GM23248 (cell line): ENCODE measurements at places on chromosomes 6 and 20. TPM values are rescaled to one million over a fixed set of nuclear protein-coding genes. Genes with fewer than 3 reads are reported as not detected.

Gene CAPN11
- polyA plus RNA-seq: not detected in 2 replicates

DNA sequence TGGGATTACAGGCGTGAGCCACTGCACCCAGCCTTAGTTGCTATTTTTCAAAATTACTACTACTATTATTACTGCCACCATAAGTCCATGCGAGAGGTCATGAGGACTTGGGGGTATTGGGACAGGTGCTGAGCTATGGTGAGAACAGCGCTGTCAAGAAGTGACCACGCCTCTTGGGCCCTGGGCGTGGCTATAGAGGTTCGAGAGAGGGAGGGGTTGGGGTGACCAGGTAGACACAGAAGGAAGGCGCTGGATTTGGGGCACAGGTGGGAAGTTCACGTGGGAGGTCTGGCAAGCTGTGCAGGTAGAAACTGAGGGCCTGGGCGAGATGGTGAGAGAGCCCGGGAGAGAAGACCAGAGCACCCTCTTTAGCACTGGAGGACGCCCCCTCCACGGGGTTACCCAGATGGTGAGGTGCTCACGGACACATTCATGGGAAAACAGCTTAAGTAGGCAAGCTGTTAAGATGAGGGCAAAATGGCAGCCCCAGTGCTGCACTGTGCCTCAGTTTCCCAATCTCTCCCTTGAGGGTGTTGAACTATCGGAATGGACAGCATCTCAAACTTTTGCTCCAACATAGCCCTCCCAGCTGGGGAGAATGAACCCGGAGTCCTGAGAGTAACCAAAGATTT is 61.0 kb downstream of the RAB44 start:
- DNase-seq: no peak

Gene LHFPL5
- polyA plus RNA-seq: not detected in 2 replicates

DNA sequence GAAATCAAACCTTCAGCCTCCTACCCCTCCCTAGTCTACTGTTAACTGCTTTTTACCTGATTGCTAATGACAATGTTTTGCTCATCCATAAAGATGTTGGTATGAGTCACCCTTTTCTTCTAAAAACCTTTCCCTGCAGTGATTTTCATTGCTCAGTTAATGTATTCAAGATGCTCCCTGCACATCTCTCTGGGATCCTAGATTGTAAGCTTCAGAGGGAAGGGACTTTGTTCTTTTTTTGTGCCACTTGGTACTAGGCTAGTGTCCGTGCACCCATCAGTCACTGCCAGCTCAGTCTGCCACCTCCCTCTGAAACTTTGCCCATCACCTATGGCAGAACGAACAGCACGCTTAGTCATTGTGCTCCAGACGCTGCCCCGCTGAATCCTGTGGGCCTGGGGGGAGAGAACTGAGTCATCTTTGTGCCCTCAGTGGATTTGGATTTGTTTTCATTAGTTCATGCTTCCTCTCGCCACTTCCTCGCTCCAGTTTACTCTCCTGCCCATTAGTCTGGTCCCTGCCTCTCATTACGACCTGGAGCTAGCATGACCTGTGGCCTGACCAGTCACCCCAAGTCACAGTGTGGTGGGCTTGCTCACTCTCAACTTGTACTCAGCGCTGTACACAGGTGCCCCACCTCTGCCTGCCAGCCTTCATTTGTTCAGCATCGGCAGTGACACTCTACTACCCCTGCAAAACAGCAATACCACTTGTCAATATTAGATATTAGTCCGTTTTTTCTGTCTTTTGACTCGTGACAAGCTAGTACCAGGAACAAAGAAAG is 78.0 kb upstream of the TMEM181 start:
- peak; percentile 91 for DNase-seq

DNA sequence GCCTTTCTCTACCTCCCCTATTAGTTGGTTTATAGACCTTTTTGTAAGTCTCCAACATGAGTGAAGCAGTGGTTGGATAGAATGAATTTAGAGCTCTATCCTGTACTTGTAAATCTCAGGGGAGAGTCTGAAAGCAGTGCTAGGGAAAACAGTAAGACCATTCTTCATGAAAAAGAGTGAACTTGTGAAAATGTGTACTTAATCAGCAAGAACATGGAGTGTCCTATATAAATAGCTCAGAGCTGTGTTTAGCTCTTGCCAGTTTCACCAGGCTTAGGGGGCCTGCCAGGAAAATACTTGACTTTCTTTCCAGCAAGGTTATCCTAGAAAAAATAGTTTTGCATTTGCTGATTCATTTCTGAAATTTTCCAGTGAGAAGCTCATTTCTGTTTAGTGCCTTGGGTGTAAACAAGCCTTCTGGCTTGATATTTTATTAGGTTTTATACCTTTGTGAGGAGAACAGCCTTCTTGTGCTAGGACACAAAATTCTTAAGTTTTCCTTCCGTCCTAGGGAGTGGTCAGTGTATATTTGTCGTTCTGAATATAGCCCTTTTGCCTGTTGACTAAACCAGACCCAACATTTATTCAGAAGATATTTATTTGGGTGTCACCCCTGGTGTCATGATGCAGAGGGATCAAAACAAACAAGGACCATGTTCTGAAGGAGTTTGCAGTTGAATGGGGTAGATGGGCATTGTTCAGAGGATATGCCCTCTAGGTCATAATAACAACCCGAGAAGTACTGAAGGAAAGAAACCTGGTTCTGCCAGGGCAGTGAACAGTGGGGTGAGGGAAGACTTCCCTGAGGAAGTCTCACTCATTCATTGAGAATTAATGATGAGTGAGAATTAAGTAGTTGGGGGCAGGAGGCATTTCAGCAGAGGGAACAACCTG is 7.6 kb downstream of the ARFGEF2 start:
- peak; percentile 76 for DNase-seq

Gene TMEM217
- 4.4 and 6.5 TPM in 2 replicates for polyA plus RNA-seq

DNA sequence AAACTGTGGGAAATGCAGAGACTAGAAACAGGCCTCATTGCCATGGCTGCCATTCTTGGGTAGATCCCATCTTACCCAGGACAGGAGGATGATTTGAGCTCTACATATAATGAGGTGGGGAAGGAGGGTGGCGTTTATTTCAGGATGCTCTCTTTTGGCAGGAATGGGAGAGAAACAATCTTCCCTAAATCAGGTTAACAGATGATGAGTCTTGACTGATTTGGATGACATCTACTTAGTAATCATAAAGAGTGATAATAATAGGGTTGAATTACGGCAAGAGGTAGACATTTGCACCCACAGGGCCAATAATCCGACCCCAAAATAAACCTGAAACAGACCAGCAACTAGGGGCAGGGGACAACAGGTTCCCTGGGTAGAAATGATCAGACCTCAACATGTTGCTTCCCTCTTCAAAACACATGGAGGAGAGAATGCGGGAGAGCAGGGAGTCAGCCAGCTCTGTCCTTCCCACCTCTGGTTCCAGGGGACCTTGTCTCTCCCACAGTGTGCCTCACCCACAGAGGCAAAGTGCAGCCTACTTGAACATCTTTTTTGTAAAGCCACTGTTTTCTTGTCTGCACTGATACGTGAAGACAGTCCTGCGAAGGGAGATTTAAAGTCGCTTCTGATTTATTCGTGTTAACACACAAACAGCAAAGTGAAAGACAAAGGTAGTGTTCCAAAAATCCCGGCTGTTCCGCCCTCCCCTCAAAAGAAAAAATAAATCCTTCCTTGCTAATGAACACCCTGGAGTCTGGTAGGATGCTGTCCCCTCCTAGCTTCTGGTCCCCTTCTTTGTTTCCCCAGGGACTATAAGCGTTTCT is 3.9 kb downstream of the FOXQ1 start:
- no peak for DNase-seq

DNA sequence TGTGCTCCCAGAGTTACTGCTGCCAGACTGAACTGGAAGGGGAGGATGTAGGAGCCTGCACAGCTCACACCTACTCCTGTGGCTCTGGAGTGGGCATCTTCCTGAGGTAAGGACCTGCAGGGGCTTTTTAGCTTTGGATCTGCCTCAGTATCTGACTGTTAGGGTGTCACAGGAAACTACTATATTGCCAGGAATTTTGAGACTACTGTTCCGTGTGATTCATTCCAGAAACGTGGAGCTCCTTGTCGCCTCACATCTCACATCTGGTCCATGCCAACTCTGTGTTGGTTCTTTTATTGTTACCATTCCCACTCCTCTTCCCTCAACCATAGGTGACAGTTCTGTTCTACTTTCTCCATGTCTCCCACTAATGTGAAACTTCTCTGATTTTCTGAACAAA is 34.1 kb downstream of the PRPH2 start:
- peak; percentile 64 for DNase-seq

Gene STMND1
- not detected in 2 replicates for polyA plus RNA-seq

GRCh38 chr20:1474325-1474724 is 7.7 kb upstream of the NSFL1C start:
- no peak for DNase-seq

DNA sequence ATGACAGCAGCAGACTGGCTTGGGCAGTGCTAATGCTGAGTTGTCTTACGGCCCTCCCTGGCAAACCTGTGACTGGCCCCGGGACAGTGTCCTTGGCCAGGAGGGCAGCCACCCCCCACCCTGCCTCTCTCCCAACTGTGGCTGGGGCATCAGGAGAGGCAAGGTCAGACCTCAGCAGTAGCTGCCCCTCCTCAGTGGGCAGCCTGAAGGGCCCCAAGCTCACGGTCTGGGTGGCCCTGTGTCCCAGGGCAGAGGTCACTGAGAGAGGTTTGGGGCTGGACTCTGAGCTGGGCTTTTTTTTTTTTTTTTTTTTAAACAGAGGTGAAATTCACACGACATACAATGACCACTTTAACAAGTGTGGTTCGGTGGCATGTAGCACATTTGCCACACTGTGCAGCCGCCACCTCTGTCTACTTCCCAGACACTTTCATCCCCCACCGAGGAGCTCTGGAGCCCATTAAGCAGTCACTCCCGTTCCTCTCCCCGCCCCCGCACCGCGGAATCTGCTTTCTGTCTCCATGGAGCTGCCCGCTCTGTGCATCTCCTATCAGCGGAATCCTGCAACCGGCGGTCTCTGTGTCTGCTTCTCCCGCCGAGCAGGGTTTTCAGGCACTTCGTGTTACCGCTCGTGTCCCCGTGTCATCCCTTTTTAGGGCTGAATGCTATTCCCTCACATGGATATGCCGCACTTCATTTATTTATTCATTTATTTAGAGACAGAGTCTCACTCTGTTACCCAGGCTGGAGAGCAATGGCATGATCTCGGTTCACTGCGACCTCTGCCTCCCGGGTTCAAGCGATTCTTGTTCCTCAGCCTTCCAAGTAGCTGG is 67.9 kb upstream of the GATA5 start:
- peak; percentile 38 for DNase-seq

Gene B3GAT2
- 0.22 and 0.34 TPM in 2 replicates for polyA plus RNA-seq

GRCh38 chr6:149445095-149445466 is 39.7 kb downstream of the ZC3H12D start:
- DNase-seq: no peak

DNA sequence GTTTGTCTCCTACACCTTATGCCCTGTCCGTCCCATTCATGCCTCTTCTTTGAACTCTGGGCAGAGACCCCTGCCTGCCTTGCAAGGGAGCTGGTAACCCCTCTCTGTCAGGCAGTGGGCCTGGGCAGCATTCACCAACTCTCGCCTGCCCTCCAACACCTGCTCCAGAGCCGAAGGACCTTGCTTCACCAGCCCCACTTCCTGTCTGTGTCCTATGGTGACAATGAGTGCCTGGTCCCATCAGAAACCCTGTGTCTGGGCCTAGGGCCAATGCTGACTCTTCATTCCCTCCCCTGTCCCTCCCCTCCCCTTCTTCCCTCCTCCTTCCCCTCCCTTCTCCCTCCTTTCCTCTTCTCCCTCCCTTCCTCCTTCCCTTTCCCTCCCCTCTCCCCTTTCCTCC is 22.8 kb upstream of the PCMTD2 start:
- peak; percentile 30 for DNase-seq

Gene KCNK16
- polyA plus RNA-seq: not detected in 2 replicates

Gene TRIM10
- polyA plus RNA-seq: not detected in 2 replicates

Gene HLA-DOA
- polyA plus RNA-seq: 0.18 TPM in 1 of 2 replicates, not detected in the other

DNA sequence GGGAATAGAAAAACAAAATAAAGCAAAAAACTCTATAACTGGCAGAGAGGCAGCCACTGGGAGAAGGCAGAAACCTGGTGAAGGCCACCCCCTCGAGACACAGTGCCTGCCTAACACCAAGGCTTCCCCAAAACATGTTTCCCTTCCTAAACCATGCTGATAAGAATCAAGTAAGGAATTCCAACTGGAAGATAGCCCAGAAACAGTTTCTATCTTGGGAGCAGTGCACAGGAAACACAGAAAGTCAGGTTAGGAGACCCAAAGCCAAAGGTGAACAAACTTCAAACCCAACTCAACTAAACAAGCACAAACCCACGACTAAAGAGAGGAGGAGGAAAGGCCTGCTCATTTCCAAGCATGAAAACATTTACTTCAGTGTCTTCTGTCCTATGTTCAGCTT is 433.7 kb upstream of the RGS17 start:
- DNase-seq: no peak

DNA sequence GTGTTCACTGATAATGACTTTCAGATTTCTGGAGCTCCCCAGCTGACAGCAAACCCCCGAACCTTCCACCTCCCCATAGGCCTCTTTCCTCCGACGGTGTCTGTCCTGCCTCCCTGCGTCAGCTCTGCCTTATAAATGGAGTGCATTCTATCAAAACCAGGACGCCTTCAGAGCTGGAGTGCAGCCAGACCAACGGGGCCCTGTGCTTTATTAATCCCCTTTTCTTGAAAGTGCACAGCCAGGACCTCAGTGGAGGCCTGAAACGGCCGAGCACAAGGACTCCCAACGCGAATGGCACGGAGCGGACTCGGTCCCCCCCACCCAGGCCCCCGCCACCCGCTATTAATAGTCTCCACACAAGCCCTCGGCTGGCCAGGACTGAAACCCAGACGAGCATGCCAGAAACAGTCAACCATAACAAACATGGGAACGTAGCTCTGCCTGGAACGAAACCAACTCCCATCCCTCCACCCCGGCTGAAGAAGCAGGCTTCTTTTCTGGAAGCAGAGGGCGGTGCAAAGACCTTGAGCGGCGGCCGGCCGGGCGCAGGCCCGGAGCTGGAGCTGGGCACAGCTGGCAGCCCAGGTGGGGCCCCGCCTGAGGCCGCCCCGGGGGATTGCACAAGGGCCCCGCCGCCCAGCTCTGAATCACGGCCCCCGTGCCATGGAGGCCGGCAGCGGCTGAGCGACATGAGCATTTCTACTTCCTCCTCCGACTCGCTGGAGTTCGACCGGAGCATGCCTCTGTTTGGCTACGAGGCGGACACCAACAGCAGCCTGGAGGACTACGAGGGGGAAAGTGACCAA is 42.3 kb upstream of the NAA20 start:
- peak; percentile 96 for DNase-seq

- peak; percentile 84 for DNase-seq
Measured at GRCh38 chr6:47144306-47144705, 102.2 kb upstream of the ADGRF1 start.

DNA sequence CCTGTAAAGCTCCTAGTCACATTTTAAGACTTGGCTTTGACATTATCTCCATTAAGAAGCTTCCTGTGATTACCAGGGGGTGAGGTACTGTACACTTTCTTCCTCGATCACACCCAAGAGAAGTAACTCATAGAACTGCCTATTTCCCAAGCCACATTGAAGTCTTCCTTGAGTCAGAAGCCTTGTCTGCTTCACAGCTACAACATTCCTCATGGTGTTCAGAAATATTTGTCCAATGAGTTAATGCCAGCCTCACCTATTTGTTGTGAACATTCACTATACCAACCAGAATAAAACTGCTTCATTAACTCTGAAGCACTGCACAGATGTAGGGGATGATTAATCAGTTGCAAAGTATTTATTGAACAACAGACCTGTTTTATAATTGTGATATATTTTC is 622.3 kb downstream of the PTPRT start:
- no peak for DNase-seq

Gene TNFRSF21
- 8.4 and 8.9 TPM in 2 replicates for polyA plus RNA-seq

Gene GINM1
- 95.4 and 98.7 TPM in 2 replicates for polyA plus RNA-seq

Gene GSTA3
- not detected in 2 replicates for polyA plus RNA-seq

- no peak for DNase-seq
Measured at GRCh38 chr20:25398376-25399036, 7.9 kb upstream of the ABHD12 start.
